ENCODE measurements at places on chromosomes 7 and 10.

GRCh38 chr10:99859585-99859984 is 77.1 kb downstream of the ABCC2 start:
- DNase-seq: no peak

GRCh38 chr10:13660551-13660920 is 73.8 kb downstream of the PRPF18 start:
- no peak for DNase-seq

DNA sequence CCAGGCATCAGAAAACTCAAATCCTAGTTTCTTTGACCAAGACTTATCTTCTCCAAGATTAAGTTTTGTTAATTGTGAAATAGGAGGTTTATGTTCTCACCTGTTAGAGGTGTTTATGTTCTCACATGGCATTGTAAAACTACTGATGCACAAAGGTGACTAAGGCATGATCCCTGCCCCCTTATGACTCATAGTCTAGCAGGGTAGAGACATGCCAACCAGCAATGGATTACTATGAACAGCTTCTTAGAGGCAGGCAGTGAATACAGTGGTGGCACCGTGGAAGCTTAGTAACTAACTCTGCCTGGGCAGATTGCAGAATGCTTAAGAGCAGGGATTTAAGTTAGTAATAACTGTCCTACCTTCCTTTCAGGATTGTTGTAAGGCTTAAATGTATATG is 400.9 kb downstream of the SORCS3 start:
- no peak for DNase-seq

DNA sequence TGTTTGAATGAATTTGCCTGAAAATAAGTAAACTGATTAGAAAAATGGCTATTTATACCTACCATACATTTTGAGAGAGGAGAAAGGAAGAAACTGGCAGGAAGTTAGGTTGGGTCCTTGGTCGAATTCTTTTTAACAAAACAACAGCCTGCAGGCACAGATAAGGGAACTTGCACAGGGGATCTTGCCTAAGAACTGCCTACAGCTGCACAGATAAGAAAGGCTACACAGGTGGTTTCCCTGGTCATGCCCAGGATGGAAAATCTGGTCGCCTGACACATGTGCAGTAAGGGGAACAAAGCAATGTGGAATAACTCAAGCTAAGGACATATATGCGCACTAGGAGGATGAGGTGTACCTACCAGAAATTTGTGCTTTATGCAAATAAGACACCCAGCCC is 732.1 kb upstream of the POT1 start:
- DNase-seq: no peak

GRCh38 chr7:98922392-98923187 is 44.3 kb downstream of the TRRAP start:
- no peak for DNase-seq

DNA sequence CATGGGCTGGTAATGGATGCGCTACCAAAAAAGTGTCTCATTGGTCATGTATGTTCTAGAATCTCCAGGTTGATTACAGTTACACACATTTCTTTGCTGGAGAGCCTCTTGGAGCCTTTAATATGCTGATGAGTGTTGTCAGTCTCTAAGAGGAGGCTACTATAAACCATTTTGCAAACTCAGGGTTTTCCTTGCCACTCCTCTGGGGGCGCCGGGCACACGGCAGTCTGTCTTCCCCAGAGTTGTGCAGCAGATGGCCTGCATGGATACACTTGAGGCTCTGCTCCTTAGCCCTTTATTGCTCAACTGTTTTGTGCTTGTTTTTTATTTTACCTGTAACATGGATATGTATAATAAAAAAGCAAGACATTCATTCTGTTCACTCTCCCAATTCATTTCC is 196.5 kb downstream of the ACTR3B start:
- no peak for DNase-seq

GRCh38 chr7:134419085-134419484 is 39.8 kb downstream of the AKR1B1 start:
- no peak for DNase-seq

- no peak for DNase-seq
These were observed 1.0 kb upstream of the NRP1 start for GRCh38 chr10:33335551-33335800.

DNA sequence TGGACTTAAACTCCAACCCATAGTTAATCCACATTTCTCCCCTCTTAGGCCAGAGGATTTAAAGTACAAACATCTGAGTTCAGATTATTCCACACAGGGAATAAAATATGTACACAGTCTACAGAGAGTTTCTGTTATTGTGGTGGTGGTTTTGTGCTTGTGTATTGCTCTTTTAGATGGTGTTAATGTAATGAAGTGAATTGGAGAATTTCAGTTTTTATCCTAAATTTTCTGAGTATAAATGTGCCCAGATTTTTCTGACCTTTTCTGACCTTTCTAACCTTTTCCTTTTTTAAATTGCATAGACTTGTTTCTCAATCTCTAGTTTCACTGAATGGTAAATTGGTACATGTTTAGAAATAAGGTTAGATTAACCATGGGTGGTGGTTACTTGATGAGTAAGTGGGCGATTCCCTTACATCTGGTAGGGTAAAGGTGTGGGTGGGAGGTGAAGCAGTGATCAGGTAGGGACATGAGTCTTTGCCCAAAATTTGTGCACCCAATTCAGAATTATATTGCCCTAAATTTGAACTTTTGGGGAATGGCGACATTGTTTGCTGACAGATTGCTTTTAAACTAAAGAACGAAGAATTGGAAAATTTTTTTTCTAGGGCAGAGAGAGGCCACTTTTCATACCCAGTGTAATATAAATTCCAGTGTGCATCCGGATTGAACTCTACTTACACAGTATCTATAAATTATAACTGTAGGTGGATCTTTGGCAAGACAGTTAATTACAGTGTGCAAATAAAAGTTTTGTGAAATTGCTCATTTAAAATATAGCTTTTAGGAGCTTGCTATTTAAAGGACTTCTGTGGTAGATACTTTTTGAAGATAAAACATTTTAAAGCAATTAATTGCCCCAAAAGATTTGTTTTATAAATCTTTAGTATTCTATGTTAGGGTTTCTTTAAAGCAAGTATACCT is 62.2 kb downstream of the ST7 start:
- DNase-seq: no peak

DNA sequence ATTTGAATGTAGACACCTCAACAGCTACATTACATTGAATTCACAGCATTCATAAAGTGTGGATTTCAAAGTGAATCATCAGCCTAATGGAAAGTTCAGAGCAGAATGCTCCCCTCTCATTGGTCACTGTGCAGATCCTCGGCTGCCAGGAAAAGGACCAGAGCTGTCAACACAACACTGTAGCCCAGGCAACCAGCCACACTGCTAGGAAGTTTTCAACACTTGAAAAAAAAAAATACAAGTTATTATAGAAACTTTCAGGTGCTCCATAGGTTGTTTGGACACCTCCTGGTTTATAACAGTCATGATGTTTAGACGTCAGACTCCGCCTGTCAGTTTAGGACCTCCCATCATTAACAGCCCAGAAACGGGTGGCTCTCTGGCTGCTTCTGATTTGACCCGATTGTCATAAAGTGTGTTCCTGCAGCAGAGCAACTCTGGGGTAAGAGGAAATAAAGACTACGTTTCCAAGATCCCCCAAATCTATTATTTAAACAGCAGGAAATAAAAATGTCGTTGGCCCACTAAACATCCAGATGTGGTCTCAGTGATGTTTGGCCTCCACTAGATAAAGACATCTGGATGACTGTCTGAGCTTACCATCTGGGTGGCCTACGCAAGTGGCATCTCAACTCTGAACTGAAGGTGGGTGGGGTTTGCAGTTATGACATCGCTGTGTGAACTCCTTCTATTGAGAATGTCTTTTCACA is 117.4 kb downstream of the CABCOCO1 start:
- DNase-seq: no peak

DNA sequence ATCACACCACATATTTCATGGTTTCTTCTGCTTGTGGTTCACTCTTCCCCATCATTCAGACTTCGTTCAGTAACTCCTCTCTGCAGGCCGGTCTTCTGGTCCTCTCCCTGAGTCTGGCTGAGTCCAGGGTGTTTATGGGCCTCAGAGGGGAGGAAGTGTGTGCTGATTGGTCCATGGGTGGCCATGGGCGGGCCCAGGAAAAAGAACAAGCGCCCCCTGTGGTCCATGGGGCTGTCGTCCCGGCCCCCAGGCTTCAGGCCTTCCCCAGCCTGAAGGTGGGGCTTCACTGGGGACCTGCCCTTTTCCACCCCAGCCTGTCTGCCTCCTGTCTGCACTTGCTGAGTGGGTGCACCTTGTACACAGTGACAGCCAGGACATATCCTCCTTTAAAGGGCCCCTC is 123.7 kb downstream of the VIPR2 start:
- DNase-seq: no peak

GRCh38 chr7:81604808-81605174 is 165.1 kb downstream of the HGF start:
- no peak for DNase-seq

DNA sequence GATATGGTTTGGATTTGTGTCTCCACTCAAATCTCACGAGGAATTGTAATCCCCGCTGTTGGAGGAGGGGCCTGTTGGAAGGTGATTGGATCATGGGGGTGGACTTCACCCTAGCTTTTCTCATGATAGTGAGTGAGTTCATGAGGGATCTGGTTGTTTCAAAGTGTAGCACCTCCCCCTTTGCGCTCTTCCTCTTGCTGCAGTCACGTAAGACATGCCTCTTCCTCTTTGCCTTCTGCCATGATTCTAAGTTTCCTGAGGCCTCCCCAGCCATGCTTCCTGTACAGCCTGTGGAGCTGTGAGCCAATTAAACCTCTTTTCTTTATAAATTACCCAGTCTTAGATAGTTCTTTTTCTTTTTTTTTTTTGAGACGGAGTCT is 17.1 kb downstream of the CDNF start:
- no peak for DNase-seq

- DNase-seq: no peak
These were observed 13.7 kb downstream of the TECTB start for GRCh38 chr10:112296908-112297331.

- no peak for DNase-seq
These were observed 138.1 kb upstream of the TCF7L2 start for GRCh38 chr10:112811741-112812551.

- DNase-seq: no peak
These were observed 106.0 kb downstream of the ABLIM1 start for GRCh38 chr10:114552050-114552449.

- no peak for DNase-seq
These were observed 412.5 kb downstream of the PLXDC2 start for GRCh38 chr10:20228729-20229128.

GRCh38 chr7:118467381-118467780 is 242.9 kb downstream of the ANKRD7 start:
- DNase-seq: no peak

- no peak for DNase-seq
These were observed 1.9 kb downstream of the CYREN start for GRCh38 chr7:135168489-135169140.

GRCh38 chr7:74501298-74501697 is 47.6 kb downstream of the GTF2IRD1 start:
- no peak for DNase-seq

DNA sequence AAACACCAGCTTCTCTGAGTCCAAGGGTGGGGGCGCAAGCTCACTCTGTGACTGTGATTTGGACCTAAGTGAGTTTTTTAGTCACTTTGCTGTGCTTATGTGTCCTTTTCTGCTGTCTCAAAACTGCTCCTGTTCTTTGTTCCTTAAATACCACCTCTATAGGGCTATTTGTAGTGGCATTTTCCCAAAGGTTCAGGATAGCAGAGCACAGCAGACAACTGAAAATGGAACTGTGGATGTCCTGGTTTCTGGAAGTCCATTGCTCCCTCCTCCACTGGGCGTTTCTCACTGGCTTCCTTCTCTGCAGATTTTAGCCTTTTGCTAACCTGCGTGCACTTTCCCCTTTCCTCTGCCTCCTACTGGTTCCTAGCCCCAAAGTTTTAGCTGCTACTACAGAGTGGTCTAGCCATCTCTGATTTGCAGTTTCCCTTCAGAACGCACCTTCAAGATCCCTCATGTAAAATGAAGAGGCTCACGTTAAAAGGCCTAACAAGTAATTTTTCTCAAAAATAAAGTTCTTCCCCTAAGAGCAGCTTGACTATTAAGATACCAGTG is 25.6 kb downstream of the BLVRA start:
- no peak for DNase-seq

DNA sequence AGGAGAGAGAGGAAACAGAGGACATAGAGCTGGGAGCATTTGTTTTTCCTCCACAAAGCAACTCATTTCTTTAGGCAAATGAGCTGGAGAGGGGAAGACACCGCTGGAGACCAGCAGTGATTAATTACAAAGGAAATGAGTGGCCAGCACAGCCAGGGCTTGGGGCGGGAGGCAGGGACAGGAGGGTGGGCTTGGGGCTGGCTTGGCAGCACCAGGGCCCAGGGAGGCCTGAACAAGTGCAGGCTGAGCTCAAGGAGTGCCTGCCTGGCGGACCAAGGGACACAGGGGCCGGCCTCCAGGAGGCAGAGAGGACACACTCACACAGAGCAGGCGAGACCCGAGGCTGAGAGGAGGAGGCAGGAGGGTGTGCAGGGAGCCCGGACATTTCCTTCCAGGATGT is 149.0 kb upstream of the UNC5B start:
- no peak for DNase-seq

GRCh38 chr7:18128846-18129245 is 101.2 kb upstream of the PRPS1L1 start:
- DNase-seq: no peak

GRCh38 chr10:29555746-29556481 is 78.9 kb downstream of the SVIL start:
- DNase-seq: no peak

DNA sequence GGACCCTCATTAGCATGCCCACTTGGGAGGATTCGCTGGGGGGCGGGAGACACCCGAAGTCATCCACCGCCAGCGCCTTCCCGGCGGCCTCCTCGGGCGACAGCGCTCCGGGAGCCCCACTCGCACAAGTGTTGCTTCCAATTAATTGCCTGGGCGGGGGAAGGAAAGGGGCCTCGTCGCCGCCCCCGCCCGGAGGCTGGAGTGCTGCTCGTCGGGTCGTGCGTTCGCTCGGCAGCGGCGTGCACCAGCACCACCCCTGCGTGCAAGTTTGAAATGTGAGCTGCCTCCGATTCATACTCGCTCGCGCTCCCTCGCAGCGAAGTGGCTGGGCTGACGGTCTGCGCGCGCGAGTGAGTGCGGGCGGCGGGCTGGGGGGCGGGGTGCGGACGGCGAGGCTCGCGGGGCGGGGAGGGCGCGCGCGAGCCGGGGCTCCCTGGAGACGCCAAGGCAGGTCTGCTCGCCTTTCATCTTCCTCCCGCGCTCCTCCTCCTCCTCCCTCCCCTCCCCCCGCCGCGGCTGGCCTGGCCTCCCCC is 104.6 kb upstream of the PPIF start:
- DNase-seq: peak; percentile 30

GRCh38 chr7:80584778-80585177 is 53.7 kb upstream of the CD36 start:
- DNase-seq: no peak

GRCh38 chr7:87960239-87960638 is 26.2 kb downstream of the ADAM22 start:
- DNase-seq: no peak

GRCh38 chr10:116787893-116788665 is 45.7 kb upstream of the HSPA12A start:
- DNase-seq: peak; percentile 53

DNA sequence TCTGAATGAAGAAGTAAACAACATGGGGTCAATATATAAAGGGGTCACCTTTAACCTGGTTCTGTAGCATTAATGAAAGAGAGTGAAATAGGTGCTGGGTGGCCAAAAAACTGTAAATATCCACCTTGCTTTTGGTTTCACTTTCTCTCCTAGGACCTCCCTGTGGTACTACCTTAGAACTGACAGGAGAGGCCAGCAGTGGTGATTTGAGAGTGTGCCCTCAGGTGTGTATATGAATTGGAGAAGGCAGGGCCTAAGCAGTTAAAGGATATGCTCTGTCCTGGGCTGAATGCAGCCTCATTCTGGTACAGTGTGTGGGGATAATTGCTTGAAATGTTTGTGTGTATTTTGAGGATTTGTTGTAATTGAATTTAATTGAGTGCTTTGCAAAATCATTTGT is 62.0 kb downstream of the BBS9 start:
- no peak for DNase-seq
